ENCODE measurements at places on chromosomes 5 and 9.

- DNase-seq: no peak
Measured at GRCh38 chr9:19516348-19516747, 107.5 kb downstream of the ACER2 start.

GRCh38 chr9:136808075-136808805 is 492 bp downstream of the RABL6 start:
- DNase-seq: no peak

- DNase-seq: no peak
Measured at GRCh38 chr5:141637123-141637766, 448 bp downstream of the RELL2 start.

- no peak for DNase-seq
Measured at GRCh38 chr5:91139572-91140200, 243.4 kb downstream of the ARRDC3 start.

- no peak for DNase-seq
Measured at GRCh38 chr5:15914638-15915037, 265.0 kb downstream of the MARCHF11 start.

GRCh38 chr9:71079451-71079850 is 42.0 kb downstream of the TRPM3 start:
- no peak for DNase-seq

GRCh38 chr5:75909223-75909622 is 174.0 kb upstream of the SV2C start:
- no peak for DNase-seq

Measured in NCI-H2081 treated with DMSO at 0.1 percent for 48 hours (cell line).